CD8-positive, alpha-beta memory T cell (primary cell): ENCODE measurements at places on chromosomes 13 and 19.

- DNase-seq: no peak
These were observed 218.8 kb downstream of the FGF9 start for GRCh38 chr13:21889651-21890050.

GRCh38 chr19:46915386-46915785 is 54.6 kb downstream of the ARHGAP35 start:
- no peak for DNase-seq

DNA sequence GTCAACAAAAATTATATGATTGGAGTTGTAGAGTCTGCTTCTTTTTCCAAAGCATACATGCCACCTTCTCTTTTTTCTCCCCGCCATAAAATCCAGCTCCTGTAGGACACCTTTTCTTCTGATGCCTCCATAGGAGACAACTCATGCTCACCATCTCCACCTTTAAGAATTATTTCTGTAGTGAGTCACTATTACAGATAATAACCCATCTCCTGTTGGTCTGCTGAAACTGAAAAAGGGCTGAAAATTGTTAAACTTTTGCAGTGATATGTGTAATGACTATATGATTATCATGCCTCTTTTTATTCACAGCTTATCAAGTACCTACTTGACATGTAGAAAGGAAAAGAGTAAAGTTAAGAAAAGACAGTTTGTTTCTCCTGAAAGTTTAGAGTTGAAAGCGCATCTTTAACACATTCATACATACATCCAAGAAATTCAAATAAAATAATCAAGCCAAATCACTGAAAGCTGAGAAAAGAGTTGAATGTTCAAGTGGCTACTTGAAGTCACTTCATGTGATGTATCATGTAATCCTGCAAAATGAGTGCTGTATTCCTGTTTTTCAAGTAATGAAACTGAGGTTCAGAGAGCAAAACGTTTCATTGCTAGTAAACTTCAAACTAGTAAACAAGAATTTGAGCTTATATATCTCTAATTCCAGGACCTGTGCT is 35.5 kb upstream of the LPAR6 start:
- no peak for DNase-seq

GRCh38 chr19:53960886-53961285 is 1.9 kb upstream of the CACNG8 start:
- no peak for DNase-seq

GRCh38 chr19:18461471-18461870 is 23.5 kb upstream of the ISYNA1 start:
- DNase-seq: no peak
